AML-193 (cell line): ENCODE measurements at places on chromosomes 11 and 22.

- DNase-seq = peak; percentile 51
Measured at GRCh38 chr11:34300026-34300925, 57.5 kb downstream of the ABTB2 start.

GRCh38 chr11:121636800-121637176 lies 184.0 kb upstream of the SORL1-AS1 start:
- no peak for DNase-seq

- DNase-seq = no peak
Measured at GRCh38 chr11:13229136-13229535, 48.5 kb upstream of the BMAL1 start.

DNA sequence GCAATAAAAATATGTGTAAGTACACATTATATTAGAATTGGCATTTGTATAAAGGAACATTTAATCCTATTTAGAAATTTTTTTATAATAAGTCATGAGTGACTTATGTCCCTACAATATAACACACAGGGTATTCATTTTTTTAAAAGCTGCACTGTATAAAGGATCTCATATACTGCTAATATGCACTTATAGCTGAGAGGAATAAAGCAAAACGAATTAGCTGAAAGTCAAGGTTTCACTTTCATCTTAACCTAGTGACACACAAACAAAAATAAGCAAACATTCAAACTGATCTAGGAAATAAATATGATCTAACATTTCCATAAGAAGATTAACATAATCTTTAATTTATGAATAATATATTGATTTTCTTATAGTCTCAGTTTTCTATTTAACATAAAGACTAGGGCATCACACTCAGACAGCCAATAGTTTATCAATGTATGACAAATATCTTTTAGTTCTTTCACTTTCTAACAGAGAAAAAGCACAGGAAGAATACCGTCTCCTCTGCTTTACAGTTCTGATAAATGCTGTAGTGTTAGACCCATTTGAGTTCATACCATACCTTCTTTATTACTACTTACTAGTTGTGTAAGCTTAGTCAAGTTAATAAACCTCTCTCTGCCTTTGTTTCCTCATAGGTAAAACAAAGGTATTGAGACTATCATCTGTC lies 42.9 kb downstream of the DCDC1 start:
- DNase-seq = no peak

GRCh38 chr11:15688351-15688792 lies 573.6 kb downstream of the INSC start:
- no peak for DNase-seq

DNA sequence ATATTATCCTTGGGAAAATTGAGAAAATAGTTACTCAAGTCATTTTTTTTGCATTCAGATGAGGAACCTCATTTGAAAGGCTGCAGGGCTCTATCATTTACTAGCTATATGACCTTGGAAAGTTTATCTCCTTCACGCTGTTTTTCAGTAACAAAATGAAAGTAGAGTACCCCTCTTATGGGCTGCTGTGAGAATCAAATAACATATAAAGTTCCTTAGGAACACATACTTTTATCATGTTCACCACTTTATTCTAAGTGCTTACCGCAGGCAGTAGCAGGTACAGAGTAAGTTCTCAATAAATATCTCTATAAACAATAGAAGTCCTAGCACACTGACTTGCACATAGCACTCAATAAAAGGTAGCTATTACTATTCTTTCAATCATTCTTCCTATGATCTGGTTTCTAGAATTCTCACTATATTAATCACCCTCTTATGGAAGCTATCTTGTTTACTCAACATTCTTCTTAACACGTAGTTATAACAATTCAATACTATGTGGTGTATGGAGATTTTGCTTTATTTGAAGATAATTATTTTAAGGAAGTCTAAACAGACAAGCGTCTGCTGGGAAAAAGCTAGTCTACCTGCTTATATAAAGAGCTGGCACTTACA lies 1.9 kb downstream of the C11orf71 start:
- DNase-seq = no peak

DNA sequence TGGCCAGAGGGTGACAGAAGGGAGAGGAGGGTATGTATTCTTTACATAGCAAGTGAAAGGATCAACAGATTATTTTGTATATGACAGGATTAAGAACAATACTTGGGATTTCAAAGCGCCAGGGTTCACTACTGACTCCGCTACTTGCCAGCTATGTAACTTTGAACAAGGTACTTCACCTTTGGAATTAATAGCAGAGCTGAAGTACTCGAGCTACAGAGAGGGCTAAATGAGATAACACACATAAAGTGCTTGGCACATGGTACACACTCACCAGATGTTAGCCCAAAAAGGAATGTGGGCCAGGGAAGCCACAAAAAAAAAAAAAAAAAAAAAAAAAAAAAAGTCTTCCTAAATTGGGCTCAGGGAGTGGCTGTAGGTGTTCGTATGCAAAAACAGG lies 408.4 kb downstream of the BUD13 start:
- DNase-seq = no peak

GRCh38 chr22:21766691-21767462 lies 31.3 kb upstream of the YPEL1 start:
- no peak for DNase-seq

- DNase-seq = no peak
Measured at GRCh38 chr22:34943830-34944229, 122.1 kb upstream of the ISX start.

DNA sequence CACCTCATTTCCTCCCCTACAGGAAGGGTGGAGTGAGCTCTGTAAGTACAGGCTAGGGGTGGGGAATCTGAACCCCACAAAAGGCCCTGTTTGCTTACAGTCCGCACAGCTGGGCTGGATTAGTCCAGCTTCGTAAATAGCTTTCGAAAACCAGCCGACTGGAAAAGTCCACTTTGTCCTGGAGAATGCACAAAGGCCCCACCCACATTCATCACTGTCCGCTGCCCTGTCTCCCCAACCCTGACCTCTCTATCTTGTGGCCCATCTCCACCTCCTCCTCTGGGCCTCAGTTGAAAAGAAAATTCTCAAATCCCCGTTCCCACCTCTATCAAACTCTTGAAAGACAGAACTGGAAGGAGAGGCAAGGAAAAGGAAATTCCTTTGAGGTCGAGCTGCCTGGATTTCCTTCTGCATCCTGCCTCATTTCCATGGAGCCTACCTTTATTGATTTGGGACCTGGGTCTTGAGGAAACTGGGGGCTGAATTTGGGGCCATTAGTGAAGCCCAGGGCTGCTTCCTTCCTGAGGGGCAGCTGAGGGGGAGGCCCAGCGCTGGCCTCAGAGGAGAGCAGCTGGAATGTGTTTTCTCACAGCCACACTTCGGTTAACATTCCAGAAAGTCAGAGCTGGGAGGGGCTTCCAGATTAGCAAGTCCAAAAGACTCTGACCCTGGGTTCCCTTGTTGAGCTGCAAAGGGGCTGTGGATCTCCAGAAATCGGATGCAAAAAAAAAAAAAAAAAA lies 147.6 kb downstream of the FBXO7 start:
- no peak for DNase-seq

GRCh38 chr11:71086687-71087258 lies 165.6 kb downstream of the SHANK2 start:
- no peak for DNase-seq

GRCh38 chr11:120108154-120108784 lies 29.6 kb downstream of the TRIM29 start:
- DNase-seq = peak; percentile 43

- no peak for DNase-seq
Measured at GRCh38 chr22:26707581-26707980, 50.2 kb downstream of the MIAT start.

GRCh38 chr11:121198491-121198890 lies 94.1 kb upstream of the SC5D start:
- no peak for DNase-seq

GRCh38 chr11:109865548-109866186 lies 227.5 kb upstream of the ZC3H12C start:
- DNase-seq = no peak

- DNase-seq = peak; percentile 76
Measured at GRCh38 chr11:9662273-9662672, 1.6 kb upstream of the SWAP70 start.

GRCh38 chr22:29195964-29196666 lies 9.6 kb upstream of the EMID1 start:
- no peak for DNase-seq

- no peak for DNase-seq
Measured at GRCh38 chr22:30830907-30831306, 136.2 kb downstream of the OSBP2 start.

DNA sequence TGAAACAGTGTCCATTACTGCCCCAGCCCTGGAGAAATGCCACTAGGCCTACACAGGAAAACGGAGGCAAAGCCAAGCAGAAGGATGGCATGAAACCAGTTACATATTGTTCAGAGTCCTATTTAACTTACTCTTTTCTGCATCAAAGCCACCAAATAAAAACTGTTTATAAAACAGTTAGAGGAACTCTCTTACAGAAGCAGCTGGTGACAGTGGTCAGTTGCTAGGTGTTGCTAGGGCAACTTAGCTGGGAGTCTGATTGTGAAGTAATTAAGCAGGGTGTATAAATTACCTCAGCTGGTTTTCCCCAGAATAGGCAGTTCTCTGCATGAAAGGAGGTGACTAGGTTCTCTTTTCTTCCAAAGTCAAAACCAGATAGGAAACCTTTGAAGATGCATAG lies 115.6 kb upstream of the ZBED5 start:
- DNase-seq = no peak
